ENCODE measurements at places on chromosomes 3 and 15. TPM values are rescaled to one million over a fixed set of nuclear protein-coding genes. Genes with fewer than 3 reads are reported as not detected.
A peak's percentile ranks its signal among the peaks of the same experiment; 100 is the strongest.

GRCh38 chr3:192861972-192862371 lies 55.7 kb downstream of the MB21D2 start:
- DNase-seq = no peak
- no peaks in the 10 kb centered on the region for H3K4me1 ChIP-seq
- no peak overlapping the region for H3K27ac ChIP-seq
- H3K27me3 ChIP-seq = no peaks in the 10 kb centered on the region

- no peak overlapping the region for H3K27ac ChIP-seq
- H3K4me3 ChIP-seq = no peak overlapping the region
- H3K4me1 ChIP-seq = no peaks in the 10 kb centered on the region
- no peaks in the 10 kb centered on the region for H3K27me3 ChIP-seq
Observed at GRCh38 chr3:45568848-45569762, 25.4 kb upstream of the LIMD1 start.

DNA sequence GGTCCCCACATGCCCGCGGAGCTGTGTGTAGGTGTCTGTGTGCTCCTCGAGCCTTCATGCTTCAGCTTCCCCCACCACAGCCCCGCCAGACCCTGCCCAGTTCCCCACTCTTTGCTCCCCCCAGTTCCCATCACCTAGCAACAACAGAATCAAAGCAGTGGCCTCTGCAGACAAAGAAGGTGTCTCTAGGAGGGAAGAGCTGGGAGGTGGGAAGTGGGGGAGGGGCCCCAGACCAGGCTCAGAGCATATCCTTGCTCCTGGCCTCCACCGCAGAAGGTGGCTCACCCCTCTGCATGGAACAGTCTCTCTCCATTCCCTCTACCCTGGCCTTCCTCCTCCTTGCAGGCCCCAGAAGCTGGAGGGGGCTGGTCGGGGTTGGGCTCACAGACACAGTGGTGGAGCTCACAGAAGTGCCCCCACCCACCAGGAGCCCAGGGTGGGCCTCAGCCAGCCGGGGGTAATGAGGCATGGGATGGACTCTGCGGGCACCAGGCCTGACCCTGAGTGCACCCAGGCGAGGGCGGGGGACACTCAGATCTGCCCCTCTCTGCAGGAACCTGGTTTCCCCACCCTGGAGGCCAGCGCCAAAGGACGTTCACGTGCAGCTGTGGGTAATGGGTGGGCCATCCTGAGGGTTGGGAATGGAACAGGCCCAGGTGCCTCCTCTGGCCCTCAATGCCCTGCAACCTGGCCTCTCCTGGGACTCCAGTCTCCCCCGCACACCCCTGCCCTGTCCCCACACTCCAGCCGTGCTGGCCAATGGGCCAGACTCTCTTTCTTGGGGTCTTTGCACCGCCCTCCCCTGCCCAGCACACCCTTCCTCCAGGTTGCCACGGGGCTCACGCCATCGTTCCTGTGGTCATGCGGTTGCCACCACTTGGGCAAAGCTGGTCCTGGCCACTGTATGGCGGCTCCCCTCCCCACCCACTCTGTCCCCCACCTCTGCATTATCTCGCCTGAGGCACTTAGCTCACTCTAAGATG lies 53.4 kb downstream of the TPRA1 start:
- peaks cover 18% of the 10 kb centered on the region for H3K4me1 ChIP-seq
- H3K4me3 ChIP-seq = no peak overlapping the region
- no peak overlapping the region for H3K27ac ChIP-seq
- no peaks in the 10 kb centered on the region for H3K27me3 ChIP-seq
- DNase-seq = no peak

The OXTR gene
- 4.7 TPM for total RNA-seq

DNA sequence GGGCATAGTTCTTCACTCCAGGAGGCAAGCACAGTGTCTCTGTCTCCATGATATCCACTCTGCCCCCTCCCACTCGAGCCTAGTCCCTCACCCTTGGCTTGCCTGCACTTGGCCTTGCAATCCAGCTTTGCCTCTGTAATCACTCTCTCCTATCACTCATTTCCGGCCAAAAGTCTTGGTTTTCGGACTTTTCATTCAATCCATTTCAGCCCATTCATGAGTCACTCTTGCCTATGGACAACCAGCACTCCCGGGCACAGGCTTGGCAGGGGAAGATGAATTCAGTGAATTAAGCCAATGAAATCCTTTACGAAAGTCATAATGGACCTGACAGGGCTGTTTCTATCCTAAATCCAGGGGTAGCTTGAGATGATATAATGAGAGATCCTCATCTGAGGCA lies 21.7 kb downstream of the DAZL start:
- H3K27me3 ChIP-seq = no peaks in the 10 kb centered on the region
- H3K36me3 ChIP-seq = no peaks in the 10 kb centered on the region
- no peak overlapping the region for H3K4me3 ChIP-seq
- no peak for DNase-seq

The ZBTB20 gene
- 4.1 TPM for total RNA-seq

DNA sequence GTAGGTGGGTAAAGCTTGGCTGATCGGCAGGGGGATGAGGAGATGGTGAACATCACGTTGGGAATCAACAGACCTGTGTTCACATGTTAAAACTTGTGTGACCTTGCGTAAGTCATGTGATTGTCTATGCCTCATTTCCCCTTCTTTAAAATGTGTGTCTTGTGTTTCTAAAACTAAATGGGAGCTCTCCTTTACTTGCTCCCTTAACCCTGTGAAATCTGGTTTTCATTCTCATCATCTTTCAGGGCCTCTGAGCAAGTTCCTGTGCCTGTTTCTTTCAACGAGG lies 29.7 kb upstream of the IREB2 start:
- no peak for DNase-seq
- H3K4me3 ChIP-seq = no peak overlapping the region
- H3K36me3 ChIP-seq = no peaks in the 10 kb centered on the region
- no peaks in the 10 kb centered on the region for H3K4me1 ChIP-seq
- no peak overlapping the region for H3K27ac ChIP-seq

- no peak overlapping the region for H3K27ac ChIP-seq
- no peak for DNase-seq
- no peaks in the 10 kb centered on the region for H3K36me3 ChIP-seq
- H3K4me3 ChIP-seq = no peak overlapping the region
- no peaks in the 10 kb centered on the region for H3K4me1 ChIP-seq
- no peaks in the 10 kb centered on the region for H3K27me3 ChIP-seq
Observed at GRCh38 chr3:190224456-190224855, 97.8 kb downstream of the CLDN1 start.

The CILP gene
- total RNA-seq = 8.1 TPM

- no peaks in the 10 kb centered on the region for H3K36me3 ChIP-seq
- H3K4me1 ChIP-seq = no peaks in the 10 kb centered on the region
- no peaks in the 10 kb centered on the region for H3K27me3 ChIP-seq
- H3K27ac ChIP-seq = no peak overlapping the region
Observed at GRCh38 chr15:57352535-57353316, 23.6 kb upstream of the CGNL1 start.

- H3K36me3 ChIP-seq = no peaks in the 10 kb centered on the region
- no peak overlapping the region for H3K4me3 ChIP-seq
- no peaks in the 10 kb centered on the region for H3K27me3 ChIP-seq
- H3K4me1 ChIP-seq = no peaks in the 10 kb centered on the region
- DNase-seq = no peak
Observed at GRCh38 chr15:33807665-33808064, 160.6 kb upstream of the CHRM5 start.

The TRANK1 gene
- total RNA-seq = 2.5 TPM

DNA sequence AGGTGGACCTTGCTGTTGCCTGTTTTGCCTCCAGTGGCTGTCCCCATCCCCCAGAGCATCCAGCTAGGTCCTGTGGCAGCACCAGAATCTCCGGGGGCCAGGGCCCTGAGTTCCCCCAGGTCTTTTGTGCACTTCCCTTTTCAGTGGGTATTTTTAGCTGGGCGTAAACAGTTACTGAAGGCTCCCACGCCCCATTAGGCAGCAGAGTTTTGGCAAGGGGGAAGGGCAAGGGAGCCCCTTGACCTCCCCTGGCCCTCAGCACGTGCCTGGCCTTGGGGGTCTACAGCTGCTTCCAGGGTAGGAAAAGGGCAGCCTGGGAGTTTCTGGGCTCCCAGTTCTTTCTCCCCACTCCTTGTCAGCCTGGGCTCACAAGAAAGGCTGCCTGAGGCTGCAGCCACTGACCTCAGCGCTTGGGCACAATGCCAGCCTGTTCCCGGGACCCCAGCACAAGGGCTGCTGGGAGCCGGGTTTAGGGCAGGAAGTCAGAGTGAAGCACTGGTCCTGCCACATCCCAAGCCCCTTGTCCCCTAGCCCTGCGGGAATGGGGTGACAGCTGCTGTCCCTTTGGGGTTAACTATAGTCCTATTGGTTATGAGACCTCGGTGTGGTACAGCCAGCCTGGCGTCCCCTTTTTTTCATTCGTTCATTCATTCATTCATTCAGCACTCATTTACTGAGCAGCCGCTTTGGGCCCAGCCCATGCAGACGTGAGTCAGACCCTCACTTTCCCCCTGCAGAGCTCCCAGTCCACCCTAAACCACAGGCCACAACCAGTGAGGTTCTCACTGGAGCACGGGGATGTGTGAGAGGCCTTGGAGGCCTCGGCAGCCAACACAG lies 8.4 kb downstream of the CSK start:
- H3K4me3 ChIP-seq = peak overlapping the region; percentile 96
- no peaks in the 10 kb centered on the region for H3K36me3 ChIP-seq
- peaks cover 95% of the 10 kb centered on the region for H3K4me1 ChIP-seq
- peak overlapping the region; percentile 99 for H3K27ac ChIP-seq
- no peaks in the 10 kb centered on the region for H3K27me3 ChIP-seq
- no peak for DNase-seq

DNA sequence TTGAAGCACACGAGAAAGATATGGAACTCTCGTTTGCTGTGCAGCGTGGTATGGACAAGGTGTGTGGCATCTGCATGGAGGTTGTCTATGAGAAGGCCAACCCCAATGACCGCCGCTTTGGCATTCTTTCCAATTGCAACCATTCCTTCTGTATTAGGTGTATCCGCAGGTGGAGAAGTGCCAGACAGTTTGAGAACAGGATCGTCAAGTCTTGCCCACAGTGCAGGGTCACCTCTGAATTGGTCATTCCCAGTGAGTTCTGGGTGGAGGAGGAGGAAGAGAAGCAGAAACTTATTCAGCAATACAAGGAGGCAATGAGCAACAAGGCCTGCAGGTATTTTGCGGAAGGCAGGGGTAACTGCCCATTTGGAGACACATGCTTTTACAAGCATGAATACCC lies 1.2 kb downstream of the MKRN3 start:
- no peak overlapping the region for H3K27ac ChIP-seq
- H3K4me3 ChIP-seq = peak overlapping the region; percentile 55

DNA sequence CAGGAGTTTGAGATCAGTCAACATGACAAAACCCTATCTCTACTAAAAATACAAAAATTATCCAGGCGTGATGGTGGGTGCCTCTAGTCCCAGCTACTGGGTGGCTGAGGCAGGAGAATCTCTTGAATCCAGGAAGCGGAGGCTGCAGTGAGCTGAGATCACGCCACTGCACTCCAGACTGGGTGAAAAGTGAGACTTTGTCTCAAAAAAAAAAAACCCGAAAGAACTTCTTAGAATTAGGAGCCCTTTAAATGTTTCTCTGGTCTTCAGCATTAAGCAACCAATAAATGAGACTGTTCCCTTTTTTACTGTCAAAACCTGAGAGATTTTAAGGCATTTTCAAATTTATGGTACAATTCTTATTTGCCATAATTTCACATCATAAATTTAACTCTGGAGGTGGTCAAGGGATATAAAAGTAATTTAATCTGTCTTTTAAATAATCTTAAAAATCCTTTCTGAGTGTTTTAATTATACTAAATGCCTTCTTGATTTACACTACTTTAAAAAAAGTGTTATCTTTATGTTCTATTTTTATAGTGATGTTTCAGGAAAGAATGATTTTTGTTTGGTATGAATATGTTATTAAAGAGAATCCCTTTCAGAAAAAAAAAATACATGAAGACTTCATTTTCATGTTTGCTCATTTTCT lies 10.1 kb downstream of the PCOLCE2 start:
- H3K27ac ChIP-seq = no peak overlapping the region
- no peak overlapping the region for H3K4me3 ChIP-seq
- no peak for DNase-seq
- H3K4me1 ChIP-seq = no peaks in the 10 kb centered on the region
- H3K27me3 ChIP-seq = no peaks in the 10 kb centered on the region
- no peaks in the 10 kb centered on the region for H3K36me3 ChIP-seq

DNA sequence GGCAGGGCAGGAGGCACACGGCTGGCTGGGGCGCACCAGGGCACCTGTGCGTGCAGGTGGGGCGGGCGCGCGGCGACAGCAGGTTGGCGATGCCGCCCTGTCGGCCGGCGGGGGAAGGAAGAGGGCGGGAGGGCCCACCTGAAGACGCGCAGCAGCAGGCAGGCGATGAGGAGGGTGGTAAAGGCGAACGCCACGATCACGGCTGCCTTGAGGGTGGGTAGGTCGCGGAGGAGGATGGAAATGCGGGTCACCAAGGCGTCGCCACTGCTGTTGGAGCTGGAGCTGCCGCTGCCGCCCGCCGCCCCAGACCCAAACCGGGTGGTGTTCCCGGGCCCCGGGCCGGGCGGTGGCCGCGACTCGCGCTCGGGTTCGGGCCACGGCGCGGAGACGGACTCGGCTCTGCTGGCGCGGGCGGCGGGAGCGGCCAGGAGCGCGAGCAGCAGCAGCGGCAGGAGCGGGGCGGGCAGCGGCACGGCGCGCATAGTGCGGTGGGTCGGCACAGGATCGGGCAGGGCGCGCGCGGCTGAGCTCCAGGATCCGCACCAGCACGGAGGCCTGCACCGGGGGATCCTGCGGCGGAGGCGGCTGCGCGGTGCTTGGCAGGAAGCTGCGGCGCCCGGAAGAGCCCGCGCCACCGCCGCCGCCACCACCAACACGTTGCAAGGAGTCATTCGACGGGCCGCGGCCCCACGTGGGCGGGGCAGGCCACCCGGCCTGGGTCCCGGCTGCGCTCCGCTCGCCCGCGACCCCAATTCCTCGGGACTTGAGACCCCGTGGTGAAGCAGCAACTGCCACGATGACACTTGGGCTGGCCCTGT lies at the start of gene FAM174B:
Gene FAM174B, minus strand, starts transcription at position 598 of the 818 bp plus-strand sequence.
- H3K36me3 ChIP-seq = no peaks in the 10 kb centered on the region
- H3K4me1 ChIP-seq = peaks cover 4% of the 10 kb centered on the region
- DNase-seq = no peak
- H3K4me3 ChIP-seq = peak within 1 kb of the TSS; percentile 66

DNA sequence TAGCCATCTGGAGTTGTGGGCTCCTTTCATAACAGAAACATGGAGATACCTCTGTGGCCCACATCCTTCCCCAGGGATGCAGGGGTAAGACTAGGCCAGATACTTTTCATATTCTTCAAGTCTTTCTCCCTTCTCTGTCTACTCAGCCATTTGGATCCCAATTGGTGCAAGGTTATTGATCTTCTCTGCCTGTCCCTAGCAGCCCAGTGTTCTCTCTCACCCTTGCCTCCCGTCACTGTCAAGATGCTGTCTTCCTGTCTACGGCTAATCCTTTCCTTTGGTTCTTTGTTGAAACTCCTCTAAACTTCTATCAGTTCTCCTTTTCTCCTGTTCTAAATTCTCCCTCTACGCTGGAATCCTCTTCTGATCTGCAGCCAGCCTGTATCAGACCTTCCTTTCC lies 51.3 kb downstream of the SENP2 start:
- no peak overlapping the region for H3K4me3 ChIP-seq
- no peak overlapping the region for H3K27ac ChIP-seq
- no peaks in the 10 kb centered on the region for H3K27me3 ChIP-seq
- H3K36me3 ChIP-seq = no peaks in the 10 kb centered on the region
- no peak for DNase-seq

GRCh38 chr15:81880314-81880713 lies 165.5 kb downstream of the MEX3B start:
- H3K27ac ChIP-seq = no peak overlapping the region
- no peak overlapping the region for H3K4me3 ChIP-seq
- H3K36me3 ChIP-seq = no peaks in the 10 kb centered on the region

Data from esophagus squamous epithelium (tissue), 5 donors.